Lung (tissue), 17 donors: ENCODE measurements at places on chromosomes 12 and 14.

GRCh38 chr12:77494296-77494695, 336.4 kb upstream of the NAV3 start:
- DNase-seq, result no peak

- DNase-seq, result no peak
Observed at GRCh38 chr12:16019136-16019535, 108.0 kb downstream of the DERA start.

DNA sequence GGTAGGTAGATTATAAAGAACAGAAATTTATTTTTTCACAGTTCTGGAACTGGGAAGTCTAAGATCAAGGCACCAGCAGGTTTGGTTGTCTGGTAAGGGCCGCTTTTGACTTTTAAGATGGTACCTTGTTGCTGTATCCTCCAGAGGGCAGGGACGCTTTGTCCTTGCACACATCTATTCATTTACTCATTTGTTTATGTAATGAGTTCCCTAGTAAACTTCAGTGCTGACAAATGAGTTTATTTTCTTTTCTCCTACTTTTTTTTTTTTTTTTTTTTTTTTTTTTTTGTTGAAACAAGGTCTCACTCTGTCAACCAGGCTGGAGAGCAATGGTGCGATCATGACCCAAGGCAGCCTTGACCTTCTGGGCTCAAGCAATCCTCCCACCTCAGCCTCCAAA, 195.7 kb downstream of the FBXL14 start:
- DNase-seq, result no peak

DNA sequence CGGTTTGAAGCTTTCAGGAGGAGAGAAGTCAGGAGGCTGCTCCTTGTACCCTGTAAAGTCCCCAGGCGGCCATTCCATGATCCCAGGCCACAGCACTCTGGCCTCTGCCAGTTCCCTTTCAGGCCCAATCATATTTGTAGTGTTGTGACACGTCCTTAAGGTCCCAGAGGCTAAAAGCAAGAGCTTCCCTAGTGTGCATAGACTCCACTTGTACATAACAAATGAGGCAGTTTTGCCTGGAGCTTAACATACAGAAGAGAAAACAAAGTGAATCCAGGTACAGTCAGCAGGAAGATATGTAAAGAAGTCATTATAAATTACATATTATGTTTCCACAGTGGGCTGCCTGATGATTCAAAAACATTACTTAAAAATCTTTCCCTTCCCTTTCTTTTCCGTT, 81.1 kb upstream of the RPH3A start:
- DNase-seq, result no peak

GRCh38 chr12:109310247-109311125, 1.4 kb upstream of the FOXN4 start:
- DNase-seq, result no peak

- DNase-seq, result no peak
Observed at GRCh38 chr14:105330491-105330895, 15.9 kb downstream of the PACS2 start.

- DNase-seq, result no peak
Observed at GRCh38 chr14:88233915-88234314, 89.2 kb downstream of the KCNK10 start.

GRCh38 chr12:13022851-13023271, 21.3 kb upstream of the FAM234B start:
- DNase-seq, result peak; percentile 47

GRCh38 chr12:5952031-5952430, 7.0 kb upstream of the ANO2 start:
- DNase-seq, result no peak

- DNase-seq, result peak; percentile 83
Observed at GRCh38 chr12:123896767-123897166, 75.9 kb downstream of the CCDC92 start.

DNA sequence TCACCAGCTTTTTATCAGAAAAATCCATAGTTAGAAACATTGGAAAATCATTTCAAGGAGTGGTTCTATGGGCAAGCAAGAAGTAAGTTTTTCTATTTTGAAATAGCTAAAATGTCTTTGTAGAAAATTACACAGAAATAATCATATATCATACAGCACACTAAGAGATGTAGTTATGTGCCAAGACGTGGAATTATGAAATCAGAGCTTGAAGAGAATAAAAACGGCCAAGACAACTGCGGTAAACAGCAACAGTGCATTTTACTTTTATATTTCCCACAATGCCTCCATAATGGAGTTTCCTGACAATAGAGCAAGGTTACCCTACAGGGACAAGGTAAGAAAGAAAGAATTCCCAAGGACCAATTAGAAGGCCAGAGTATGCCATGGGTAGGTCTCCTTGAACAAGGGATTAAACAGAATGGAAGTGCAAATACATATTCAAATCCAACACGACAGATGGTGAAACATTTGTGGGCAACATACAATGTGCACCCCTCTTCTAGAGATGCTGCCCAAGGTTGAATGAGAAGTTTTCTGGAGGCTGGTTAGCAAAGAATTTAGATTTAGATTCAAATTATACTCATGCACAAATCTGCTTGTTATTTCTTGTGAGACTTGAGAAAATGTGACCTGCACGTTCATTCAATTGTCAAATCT, 76.1 kb upstream of the BTG1 start:
- DNase-seq, result peak; percentile 59

DNA sequence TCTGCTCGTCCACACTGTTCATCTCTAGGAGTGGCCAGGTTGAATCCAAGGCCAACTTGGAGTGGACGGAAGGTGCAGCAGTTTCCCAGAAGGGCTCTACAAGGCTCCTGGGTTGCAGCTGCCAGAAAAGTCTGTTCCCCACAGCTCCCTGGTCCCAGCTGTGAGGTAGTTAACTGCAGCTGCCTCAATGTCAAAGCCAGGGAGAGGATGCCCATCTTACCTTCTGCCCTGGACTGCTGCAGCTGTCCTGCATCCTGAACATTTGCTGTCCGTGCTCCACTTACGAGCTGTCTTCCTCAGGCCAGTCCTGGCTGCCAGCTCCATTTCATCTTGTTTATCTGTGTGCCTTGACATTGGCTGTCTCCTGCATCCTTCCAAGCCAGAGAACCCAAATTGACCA, 227.3 kb downstream of the SLC41A2 start:
- DNase-seq, result no peak

DNA sequence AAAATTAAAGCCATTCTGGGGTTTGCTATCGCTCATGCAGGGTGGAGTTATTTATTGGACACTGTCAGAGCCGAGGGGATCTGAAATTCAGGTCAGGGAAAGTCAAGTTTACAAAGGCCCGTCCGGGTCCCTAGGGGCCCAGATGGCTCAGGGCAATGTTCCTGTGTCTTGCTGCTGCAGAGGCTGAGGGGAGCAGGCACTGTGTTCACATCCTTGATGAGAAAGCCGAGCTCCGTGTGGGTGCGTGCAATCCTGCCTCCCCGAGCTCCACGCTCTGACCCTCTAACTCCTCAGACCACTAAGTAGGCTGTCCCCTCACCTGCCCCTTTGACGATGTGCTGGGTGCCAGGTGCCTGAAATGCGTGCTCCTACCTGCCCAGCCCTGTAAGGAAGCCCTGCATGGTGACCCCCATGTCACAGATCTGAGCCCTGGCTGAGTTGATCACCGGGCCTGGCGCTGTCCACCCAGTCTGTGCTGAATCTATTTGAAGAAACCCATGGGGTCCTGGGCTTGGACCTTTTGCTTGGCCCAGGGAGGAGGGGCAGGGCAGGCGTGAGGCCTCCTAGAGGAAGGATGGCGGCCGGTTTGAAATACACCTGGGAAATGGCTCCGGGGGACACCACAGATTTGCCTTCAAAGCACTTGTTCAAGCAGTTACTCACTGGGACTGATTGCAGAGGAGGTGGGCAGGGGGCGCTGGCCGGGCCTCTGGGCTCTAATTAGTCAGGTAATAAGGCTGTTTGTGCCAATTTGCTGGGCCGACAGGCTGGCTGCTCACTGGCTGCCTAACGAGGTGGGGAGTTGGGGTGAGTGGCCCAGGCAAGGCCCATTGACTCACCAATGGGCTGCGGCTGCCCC, 204.3 kb downstream of the KIF26A start:
- DNase-seq, result no peak

DNA sequence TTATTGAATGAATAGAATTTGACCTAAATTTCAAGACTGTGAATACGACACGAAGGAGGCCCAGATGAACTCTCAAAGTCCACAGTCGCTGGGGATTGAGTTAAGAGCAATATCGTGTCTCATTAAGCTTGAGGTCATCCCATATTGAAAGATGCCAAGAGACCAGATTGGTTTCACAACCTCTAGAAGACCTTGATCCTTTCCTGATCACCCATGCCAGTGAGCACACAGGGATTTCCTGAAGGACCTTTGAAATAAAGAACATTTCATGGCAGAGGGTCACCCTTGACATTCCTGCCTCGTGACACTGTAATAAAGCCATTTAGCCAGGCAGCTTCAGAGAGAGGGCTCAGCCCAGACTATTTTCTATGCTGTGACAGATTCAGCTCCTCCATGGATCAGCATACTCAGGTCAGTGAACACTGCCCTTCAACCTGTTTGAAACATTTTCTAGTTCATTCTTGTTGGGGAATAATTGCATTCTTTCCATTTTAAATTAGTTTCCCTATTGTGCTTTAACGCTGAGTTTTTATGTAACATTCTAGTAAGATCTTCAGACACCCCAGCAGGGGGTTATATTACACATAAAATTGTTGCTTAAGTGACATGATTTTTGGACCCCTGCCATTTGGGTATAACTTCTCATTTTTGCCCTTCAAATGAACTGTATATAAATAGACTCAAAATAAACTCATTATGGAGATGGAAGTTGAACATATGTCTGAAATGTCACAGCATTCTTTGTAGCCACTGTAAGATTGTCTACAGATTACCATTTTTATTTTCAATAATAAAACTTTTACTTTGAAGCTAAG, 213.2 kb downstream of the C12orf50 start:
- DNase-seq, result peak; percentile 90

- DNase-seq, result peak; percentile 80
Observed at GRCh38 chr14:93112891-93113677, 2.6 kb downstream of the ITPK1 start.

DNA sequence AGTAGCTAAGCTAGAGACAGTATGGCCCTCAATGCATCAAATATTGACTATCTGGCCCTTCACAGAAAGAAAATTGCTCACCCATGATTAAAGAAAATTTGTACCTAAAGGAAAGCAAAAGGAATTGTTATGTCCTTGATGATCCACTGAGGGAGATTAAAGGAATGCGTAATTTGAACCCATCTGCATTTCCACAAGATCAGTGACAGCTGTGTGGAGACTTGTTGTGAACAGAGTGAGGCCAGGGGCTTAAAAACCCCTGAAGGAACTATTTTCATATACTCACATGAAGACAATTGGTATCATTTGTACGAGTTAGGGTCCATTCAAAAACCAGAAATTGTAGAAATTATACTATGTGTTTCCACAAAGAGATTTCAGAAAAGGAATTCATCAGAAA, 1908.1 kb upstream of the SEL1L start:
- DNase-seq, result no peak

DNA sequence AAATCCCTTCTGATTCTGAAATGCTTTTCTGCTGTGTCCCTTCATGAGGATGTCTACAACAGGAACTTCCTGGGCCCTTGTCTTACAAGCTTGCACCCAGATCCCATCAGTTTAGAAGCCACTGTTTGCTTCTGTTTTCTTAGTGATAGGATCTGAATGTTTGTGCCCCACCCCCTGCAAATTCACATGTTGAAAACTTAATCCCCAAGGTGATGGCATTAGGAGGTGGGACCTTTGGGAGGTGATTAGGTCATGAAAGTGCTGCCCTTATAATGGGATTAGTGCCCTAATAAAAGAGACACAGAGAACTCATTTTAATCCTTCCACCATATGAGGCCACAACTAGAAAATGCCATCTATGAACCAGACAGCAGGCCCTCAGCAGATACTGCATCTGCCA, 36.0 kb upstream of the GNPNAT1 start:
- DNase-seq, result no peak

- no peak for DNase-seq
Observed at GRCh38 chr12:4210183-4210582, 63.4 kb upstream of the CCND2 start.

DNA sequence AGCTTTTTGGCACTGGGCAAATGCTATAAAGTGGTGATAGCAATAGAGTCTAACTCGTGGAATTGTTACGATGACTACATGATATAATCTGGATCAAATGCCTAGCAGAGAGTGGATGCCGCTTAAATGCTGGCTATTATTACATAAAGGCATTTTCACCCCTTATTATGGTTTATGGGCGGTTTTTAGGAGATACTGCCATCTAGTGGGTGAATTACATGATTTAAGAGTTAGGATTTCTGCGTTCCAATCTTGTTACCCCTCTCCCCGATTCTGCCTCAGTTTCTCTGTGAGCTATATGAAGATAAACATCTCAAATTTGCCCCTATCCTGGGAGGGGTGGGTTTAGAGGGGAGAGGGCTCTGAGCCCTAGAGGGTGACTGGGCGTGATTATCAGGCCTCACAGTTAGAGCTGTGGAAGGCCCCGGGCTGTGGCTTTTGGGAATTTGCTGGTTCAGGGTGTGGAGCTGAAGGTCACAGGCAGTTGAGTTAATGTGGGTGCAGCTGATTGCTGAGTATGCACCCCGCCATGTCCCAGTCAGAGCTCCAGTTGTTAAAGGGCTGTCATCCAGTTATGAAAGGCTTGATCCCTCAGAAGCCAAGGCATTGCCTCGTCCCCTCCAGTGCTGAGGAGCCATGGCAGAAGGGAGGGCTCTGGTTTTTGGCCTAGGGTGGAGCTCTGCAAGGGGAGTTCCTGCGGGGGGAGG, 14.4 kb downstream of the CLSTN3 start:
- DNase-seq, result peak; percentile 56

DNA sequence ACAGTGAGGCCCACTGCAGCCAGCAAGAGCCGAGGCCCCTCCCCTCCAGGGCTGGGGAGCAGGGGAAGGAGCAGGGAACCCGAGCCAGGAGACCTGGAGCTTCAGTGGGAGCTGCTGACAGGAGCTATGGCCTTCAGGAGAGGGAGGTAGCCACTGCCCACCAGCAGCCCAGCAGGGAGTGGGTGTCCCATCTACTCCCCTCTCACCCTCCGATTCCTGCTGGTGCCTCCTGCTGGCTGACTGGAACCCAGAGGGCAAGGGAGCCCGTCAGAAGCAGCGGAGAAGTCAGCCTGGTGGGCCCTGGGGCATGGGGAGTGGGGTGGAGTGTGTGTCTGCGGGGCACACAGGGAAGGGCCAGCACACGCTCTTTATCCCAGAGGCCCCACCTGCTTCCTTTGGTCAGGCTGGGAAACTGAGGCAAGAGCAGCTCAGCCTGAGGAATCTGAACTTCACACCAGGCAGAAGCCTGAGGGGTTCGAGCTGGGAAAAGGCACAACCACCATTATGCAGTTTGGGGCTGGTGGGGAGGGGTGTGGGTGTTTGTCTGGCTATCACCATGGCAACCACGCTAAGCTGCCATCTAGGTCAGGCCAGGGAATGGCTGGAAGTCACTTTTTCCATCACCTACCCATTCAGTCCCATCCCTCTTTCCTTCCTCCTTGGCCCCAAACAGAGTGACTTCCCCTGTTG, 36.8 kb upstream of the PLEKHG6 start:
- DNase-seq, result no peak

- no peak for DNase-seq
Observed at GRCh38 chr12:103858953-103859601, 18.0 kb upstream of the NT5DC3 start.
